ENCODE measurements at places on chromosomes 3 and 15.

GRCh38 chr3:156685752-156686151 is 11.4 kb downstream of the TIPARP start:
- no peak for DNase-seq

DNA sequence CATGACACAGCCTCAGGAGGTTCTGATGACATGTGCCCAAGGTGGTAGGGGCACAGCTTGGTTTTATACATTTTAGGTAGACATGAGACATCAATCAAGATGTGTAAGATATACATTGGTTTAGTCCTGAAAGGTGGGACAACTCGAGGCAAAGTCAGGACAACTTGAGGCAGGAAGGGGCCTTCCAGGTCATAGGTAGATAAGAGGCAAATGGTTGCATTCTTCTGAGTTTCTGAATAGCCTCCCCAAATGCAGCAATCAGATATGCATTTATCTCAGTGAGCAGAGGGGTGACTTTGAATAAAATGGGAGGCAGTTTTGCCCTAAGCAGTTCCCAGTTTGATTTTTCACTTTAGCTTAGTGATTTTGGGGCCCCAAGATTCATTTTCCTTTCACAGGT is 91.6 kb downstream of the CHCHD4 start:
- DNase-seq: no peak

GRCh38 chr3:87268646-87269211 is 7.7 kb downstream of the POU1F1 start:
- no peak for DNase-seq

- no peak for DNase-seq
These were observed 84.7 kb downstream of the RBPMS2 start for GRCh38 chr15:64690578-64691296.

- DNase-seq: no peak
These were observed 177.9 kb downstream of the ERC2 start for GRCh38 chr3:56290374-56290773.

All from stimulated activated CD4-positive, alpha-beta T cell treated with anti-CD3 and anti-CD28 coated beads, Interleukin-2, amount 100 ng/mL, for 4 hours (primary cell).